ENCODE measurements at places on chromosomes 16 and 17.

DNA sequence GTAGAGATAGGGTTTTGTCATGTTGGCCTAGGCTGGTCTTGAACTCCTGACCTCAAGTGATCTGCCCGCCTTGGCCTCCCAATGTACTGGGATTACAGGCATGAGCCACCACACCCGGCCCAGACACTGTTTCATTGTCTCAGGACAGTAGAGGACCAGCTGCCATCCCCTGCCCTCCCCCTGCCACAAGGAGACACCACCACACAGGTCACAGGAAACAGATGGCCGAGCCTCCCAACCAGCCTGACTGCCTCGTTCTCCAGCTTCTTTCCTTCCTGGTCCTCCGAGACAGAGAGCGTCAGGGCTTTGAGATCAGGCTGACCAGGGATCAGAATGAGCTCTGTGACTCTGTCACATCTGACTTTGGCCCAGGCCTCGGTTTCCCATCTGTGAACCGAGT is 20.8 kb upstream of the RNPS1 start:
- DNase-seq: no peak

- DNase-seq: no peak
Measured at GRCh38 chr16:58499615-58500351, at the start of gene NDRG4. Gene NDRG4, plus strand, starts transcription at chr16:58500143. Its CDS starts 106 bp downstream, at chr16:58500249.

DNA sequence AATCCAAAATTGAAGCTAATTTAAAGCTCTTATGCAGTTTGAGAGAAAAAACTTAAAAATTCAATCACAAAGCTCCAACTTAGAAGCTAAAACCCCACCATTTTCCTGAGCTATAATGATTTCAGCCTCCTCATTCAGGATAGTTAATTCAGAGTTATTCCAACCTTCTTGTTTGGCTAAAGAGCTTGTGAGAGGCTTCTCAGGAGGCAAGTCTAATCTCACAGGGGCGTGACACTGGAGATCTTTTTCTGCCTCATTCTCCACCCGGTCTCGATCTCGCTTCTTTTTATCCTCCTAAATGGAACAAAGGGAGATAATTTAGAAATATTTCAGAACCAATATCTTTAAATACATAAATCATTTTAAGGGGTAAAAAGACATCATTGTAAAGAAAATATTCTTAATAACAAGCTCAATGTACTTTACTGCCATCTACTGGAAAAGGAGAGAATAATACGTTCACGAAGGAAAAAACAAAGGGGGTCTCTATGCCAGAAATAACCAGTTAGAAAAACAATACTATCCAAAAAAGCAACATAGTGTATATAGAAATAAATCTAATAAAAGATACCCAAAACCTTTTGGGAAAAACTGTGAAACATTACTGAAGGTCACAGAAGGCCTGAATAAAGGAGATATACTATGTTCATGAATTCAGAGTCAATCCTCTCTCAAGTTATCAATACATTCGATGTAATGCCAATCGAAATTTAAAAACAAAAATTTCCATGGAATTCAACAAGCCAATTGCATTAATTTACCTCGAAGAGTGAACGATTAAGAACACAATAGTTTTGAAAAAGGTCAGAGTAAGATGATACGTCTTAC is 13.9 kb downstream of the BRD7 start:
- peak; percentile 63 for DNase-seq

GRCh38 chr17:79047291-79047920 is 23.4 kb downstream of the C1QTNF1 start:
- DNase-seq: no peak

Data from hematopoietic multipotent progenitor cell treated with erythropoietin and hydrocortisone succinate and interleukin-3 and kit ligand, for 17 days (in vitro differentiated cells).